ENCODE measurements at places on chromosomes 16 and 17.

GRCh38 chr17:44272321-44272951 lies 4.5 kb upstream of the SLC4A1 start:
- DNase-seq: no peak

GRCh38 chr17:69669441-69670178 lies 255.1 kb downstream of the MAP2K6 start:
- DNase-seq: no peak

GRCh38 chr17:57644326-57644725 lies 100.8 kb downstream of the CCDC182 start:
- DNase-seq: no peak

GRCh38 chr17:70891306-70891705 lies 722.0 kb downstream of the KCNJ2 start:
- no peak for DNase-seq

- no peak for DNase-seq
Measured at GRCh38 chr16:11742093-11742535, 543 bp downstream of the TXNDC11 start.

DNA sequence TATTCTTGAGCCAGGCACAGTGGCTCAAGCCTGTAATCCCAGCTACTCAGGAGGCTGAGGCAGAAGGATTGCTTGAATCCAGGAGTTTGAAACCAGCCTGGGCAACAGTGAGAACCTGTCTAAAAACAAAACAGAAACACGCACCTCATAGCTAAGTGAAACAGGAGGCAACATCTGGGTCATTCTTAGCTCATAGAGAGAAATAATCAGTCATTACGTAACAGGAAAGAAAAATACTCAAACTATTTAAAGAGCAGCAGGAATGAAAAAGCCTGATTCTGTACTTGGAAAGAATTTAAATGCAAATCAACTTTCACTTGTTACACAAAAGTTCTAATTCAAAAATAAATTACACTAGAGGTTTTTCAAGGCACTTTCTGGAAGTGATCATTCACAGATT lies 17.2 kb downstream of the CHCT1 start:
- DNase-seq: no peak

GRCh38 chr16:74257061-74257460 lies 39.6 kb upstream of the PSMD7 start:
- DNase-seq: no peak

- no peak for DNase-seq
Measured at GRCh38 chr17:68853036-68853435, 102.2 kb downstream of the ABCA8 start.

- no peak for DNase-seq
Measured at GRCh38 chr17:77666462-77666861, 292.0 kb upstream of the TNRC6C start.

DNA sequence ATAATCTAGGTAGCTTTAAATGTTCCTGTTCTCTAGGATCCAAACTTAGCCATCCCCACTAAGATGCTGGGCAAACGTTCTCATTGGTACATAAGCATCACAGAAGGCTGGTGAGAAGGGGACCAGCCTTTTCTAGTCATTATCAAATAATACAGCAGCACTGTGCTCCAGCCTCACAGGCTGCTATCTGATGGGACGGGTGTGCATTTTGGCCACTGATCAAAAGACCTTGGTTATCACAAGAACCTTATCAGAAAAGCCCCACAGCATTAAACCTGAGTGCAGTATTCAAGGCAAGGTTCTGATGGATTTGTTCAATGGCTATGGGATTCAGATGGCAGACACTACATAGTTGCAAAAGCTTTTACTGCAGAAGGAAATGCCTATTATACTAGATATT lies 19.1 kb upstream of the KPNB1 start:
- no peak for DNase-seq

GRCh38 chr17:58741121-58741625 lies 14.5 kb upstream of the PPM1E start:
- DNase-seq: no peak

GRCh38 chr17:72406498-72406897 lies 285.7 kb downstream of the SOX9 start:
- no peak for DNase-seq

DNA sequence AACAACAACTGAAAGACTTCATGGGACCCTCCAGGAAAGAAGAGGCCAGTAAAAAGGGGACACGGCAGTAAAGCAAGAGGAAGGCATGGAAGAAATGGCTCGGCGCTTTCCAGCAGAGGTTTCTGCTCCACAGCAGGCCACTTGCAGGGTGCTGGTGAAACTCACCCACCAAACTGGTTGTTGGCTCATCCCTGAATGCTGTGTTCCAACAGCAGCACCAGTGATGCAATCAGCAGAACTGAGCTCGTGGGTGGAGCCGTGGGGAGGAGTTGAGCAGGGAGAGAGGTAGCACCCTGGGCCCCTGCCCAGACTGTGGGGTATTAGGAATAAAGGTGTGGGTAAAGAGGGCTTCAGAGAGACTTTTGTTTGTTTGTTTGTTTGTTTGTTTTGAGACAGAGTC lies 62.8 kb upstream of the ADCY9 start:
- no peak for DNase-seq

DNA sequence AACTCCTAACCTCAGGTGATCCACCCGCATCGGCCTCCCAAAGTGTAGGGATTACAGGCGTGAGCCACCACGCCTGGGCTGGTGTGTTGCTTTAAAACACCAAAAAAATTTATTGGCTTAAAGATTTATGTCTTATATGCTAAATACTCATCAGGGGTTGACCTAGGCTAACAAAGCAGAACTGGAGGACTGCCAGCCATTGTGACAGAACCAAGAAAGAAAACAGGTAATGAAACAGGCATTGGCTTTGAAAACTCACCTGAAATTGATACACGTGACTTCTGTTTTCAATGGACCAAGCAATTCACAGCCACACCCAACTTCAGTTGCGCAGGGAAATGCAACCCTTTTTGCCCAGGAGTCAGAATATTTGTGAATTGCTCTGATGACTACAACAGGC lies 4.9 kb upstream of the PHAF1 start:
- no peak for DNase-seq

- DNase-seq: no peak
Measured at GRCh38 chr16:77939968-77940367, 82.4 kb upstream of the CLEC3A start.

- no peak for DNase-seq
Measured at GRCh38 chr16:27491894-27492587, 57.7 kb downstream of the GTF3C1 start.

DNA sequence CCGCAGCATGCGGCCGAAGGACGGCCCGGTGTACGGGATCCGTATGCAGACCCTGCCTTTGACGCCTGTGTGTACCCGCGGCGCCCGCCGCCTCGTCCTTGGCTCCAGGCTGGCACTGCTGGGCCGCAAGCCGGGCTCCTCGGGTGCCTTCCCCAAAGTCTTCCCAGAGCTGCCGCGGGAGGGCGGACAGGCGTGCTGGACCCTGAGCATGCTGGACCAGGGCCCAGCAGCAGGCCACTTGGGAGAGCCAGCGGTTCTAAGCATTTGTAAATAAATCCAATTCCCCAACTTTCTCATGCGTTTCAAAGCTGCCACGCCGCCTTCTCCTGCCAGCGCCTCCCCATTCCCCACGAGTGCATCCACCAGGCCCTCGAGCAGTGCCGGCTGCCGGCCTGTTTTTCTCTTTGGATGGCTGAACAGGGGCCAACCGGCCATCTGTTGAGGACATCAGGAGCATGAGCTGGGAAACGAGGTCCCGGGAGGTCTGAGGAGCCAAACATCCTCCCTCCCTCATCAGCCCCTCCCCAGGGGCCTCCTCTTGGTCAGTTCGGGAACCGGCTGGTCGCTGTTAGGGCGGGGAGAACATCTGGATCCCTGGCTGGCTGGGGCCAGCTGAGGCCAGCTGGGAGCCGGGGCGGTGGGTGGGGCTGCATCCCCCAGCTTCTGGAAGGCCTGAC lies 20.5 kb upstream of the PABPN1L start:
- DNase-seq: no peak

DNA sequence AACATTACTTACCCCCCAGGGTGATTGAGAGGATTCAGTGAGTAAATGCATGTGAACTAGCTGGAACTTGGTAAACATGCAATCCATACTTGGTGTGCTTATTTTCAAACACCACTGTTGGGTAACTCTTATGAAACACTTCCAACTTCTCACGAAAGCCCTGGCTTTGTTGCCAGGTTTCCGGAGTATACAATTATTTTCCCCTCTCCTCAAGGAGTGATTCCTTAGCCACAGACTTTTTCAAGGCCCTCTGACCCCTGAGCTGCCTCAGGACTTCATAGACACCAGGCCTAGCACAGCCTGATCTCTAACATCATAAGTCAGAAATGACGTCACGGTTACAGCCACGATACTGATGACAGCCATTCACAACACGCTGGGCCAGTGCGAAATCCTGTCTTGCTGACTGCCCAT lies 27.6 kb downstream of the HSD17B2 start:
- DNase-seq: no peak

DNA sequence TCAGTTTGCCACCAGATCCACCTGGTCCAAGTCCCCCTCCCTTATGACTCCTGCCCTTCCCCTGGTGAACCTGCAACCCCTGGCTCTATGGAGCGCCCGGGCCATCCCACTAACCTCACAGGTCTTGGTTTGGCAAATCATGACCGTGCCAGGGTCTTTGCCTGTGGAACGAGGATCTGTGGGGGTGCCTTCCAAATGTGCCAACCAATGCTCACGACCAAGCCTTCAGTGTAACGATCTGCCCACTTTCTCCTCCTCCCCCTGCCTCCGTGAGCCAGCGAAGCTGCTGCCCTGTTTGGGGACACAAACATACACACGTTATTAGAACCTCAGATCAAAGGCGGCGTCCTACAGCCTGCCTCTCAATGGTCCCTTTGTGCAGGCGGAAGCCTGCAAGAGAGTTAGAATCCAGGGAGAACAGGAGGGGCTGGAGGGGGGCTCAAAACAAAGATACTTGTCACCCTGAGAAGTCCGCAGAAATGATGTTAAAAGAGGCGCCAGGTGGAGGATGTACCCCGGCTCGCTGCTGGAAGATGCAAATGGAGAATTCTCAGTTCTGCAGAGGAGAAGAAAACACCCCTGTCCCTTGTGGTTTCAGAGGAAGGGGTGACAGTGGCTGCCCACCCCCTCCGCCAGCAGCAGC lies 9.0 kb upstream of the NKD1 start:
- DNase-seq: no peak

GRCh38 chr16:9151597-9151996 lies 60.2 kb downstream of the HAPSTR1 start:
- no peak for DNase-seq

GRCh38 chr16:35182043-35182677 lies 1722.7 kb downstream of the TP53TG3F start:
- no peak for DNase-seq

DNA sequence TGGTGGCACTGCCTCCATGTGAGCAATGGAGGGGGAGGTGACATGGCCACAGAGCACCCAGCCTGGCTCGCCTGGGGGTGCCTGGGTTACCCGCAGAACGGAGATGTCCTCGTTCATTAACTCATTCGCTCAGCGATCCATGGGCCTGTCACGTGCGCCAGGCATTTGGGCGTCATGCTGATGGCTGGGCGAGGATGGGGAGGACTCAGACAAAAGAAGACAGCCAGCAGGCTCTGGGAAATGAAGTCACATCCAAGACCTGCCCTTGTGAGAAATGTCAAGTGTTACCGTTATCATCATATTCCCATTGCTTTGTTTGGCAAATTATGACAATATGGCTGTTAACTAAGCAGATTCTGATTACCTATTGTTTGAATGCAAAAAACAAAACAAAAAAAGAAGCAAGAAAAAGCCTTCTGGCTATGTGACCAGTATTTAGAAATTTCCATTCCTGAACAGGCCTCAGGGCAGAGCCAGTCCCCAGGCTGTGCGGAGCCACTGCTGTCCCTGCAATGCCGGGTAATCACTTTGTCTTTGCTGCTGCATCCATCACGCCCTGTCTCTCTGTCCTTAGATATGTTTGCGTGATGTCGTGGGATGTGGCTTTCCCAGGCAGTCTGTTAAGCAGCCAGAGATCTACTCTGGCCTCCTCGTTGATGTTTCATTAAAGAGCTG lies 57.9 kb downstream of the CMIP start:
- DNase-seq: no peak

GRCh38 chr17:8479431-8479947 lies 43.8 kb downstream of the NDEL1 start:
- no peak for DNase-seq

DNA sequence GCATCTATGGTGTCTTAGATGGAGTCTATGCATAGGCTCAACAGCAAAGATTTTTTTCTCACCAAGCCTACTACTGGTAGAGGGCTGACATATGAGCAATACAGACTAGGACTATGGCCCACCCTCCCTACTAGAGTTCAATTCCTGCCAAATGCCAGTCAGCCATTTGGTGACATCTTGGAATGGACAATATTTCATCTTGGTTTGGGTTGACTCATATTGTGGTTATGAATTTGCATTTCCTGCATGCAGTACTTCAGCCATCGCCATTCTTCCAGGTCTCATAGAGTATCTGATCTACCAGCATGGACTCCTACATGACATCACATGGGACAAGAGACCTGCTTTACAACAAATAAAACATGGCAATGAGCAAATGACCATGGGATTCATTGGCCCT lies 778.1 kb upstream of the SOX9 start:
- DNase-seq: no peak

GRCh38 chr17:76548378-76549214 lies 8.8 kb downstream of the PRCD start:
- no peak for DNase-seq
